ENCODE measurements at places on chromosomes 1 and 21. TPM values are rescaled to one million over a fixed set of nuclear protein-coding genes. Genes with fewer than 3 reads are reported as not detected.

The CRYAA gene
- total RNA-seq = not detected

The SIM2 gene
- not detected for total RNA-seq

The RERE gene
- 83.9 TPM for total RNA-seq

The AMY1C gene
- total RNA-seq = not detected

The KIF21B gene
- total RNA-seq = 0.88 TPM

The TMEM52 gene
- 2.3 TPM for total RNA-seq

GRCh38 chr1:25809929-25810328 is 9.8 kb upstream of the MTFR1L start:
- H3K4me3 ChIP-seq = no peak overlapping the region
- DNase-seq = no peak
- H3K4me1 ChIP-seq = no peaks in the 10 kb centered on the region
- H3K27ac ChIP-seq = no peak overlapping the region

DNA sequence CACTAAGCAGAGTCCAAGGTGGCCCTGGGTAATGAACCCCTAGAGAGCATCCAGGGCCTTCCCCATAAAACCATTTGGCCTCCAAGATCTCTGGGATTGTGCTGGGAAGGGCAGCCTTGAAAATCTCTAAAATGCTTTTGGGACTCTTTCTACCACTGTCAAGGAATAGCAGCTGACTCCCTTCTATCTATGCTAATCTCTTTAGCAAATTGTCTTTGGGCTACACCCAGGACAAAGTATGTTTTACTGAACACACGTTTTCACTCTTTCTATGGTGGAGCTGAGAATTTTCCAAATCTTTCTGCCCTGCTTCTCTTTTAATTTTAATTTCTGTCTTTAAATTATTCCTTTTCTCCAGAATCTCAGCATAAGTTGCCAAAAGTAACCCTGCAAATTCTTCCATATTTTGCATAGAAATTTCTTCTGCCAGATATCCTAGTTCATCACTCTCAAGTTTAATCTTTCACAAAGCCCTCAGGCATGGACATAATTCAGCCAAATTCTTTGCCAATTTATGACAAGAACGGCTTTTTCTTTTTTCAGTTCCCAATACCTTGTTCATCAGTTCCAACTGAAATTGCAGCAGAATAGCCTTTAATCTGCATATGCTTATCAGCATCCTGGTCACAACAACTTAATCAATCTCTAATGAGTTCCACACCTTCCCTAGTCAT is 687.0 kb upstream of the ADGRL4 start:
- H3K4me3 ChIP-seq = no peak overlapping the region
- no peaks in the 10 kb centered on the region for H3K4me1 ChIP-seq
- H3K27me3 ChIP-seq = no peaks in the 10 kb centered on the region
- H3K27ac ChIP-seq = no peak overlapping the region

DNA sequence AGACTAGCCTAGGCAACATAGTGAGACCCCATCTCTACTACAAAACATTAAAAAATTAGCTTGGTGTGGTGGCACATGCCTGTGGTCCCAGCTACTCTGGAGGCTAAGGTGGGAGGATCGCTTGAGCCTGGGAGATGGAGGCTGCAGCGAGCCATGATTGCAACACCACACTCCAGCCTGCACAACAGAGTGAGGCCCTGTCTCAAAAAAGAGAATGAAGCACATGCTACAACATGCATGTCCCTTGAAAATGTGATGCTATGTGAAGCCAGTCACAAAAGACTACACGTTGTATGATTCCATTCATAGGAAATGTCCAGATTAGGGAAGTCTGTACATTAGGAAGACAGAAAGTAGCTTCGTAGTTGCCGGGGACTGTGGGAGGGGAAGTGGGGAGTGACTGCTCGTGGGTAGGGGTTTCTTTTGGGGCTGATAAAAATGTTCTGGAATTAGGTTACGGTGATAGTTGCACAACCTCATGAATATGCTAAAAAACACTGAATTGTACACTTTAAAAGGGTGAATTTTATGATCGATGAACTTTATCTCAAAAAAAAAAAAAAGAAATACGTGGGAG is 202.1 kb downstream of the KAZN start:
- H3K27me3 ChIP-seq = no peaks in the 10 kb centered on the region
- H3K4me3 ChIP-seq = no peak overlapping the region
- H3K4me1 ChIP-seq = no peaks in the 10 kb centered on the region
- DNase-seq = no peak
- H3K27ac ChIP-seq = no peak overlapping the region
- H3K36me3 ChIP-seq = no peaks in the 10 kb centered on the region
